Lower lobe of right lung (tissue), 2 donors: ENCODE measurements at places on chromosomes 7 and 10. TPM values are rescaled to one million over a fixed set of nuclear protein-coding genes. Genes with fewer than 3 reads are reported as not detected.

The ASB10 gene
- total RNA-seq, result not detected

The HOXA6 gene
- total RNA-seq, result 4.6 TPM

DNA sequence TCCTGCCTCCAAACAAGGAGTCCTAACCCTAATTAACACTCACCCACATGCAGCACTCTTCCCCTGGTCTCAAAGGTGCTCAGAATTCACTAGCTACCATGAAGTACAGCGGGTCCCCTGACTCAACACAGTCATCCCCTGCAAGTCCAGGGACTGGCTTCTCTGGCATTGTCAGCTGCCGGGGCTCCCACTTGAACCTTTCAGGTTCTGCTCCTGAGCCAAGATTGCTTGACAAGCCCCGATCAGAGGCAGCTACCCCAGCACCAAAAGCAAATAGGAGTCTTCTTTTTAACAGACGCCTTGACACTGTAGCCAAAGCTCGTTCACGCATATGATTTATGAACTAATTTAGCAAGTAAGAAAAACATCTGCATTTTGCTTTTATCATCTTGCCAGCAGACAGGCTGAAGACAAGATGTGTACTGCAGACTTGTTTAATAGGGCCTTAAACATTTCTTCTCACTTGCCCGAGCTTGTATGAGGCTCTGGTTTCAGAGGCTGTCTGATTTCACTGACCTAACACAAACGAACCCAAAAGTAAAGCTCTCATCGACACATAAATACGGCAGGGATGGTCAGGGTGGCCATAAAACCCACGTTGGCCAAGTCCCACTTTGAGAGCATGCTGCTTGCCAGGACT, 67.6 kb upstream of the ADAM12 start:
- no peak for DNase-seq

- DNase-seq, result no peak
Measured at GRCh38 chr10:90087197-90088023, 386.0 kb downstream of the KIF20B start.

DNA sequence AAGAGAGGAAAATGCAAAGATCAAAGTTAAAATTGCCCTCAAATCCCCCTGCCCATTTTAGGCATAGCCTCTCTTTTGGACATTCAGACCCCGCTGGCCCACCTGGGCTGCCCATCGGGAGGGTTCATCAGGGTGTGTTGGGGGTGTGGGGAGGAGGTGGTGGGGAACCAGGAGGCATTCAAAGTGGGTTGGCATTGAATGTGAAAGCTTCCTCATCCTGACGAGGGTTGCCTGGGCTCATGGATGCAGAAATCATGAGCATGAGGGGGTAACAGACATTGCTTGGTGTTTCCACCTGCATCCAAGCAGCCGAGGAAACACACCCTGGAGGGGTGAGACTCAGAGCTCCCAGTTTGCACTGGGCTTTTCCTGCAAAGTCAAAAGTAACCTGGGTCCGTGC, 20.6 kb downstream of the BTBD16 start:
- no peak for DNase-seq

DNA sequence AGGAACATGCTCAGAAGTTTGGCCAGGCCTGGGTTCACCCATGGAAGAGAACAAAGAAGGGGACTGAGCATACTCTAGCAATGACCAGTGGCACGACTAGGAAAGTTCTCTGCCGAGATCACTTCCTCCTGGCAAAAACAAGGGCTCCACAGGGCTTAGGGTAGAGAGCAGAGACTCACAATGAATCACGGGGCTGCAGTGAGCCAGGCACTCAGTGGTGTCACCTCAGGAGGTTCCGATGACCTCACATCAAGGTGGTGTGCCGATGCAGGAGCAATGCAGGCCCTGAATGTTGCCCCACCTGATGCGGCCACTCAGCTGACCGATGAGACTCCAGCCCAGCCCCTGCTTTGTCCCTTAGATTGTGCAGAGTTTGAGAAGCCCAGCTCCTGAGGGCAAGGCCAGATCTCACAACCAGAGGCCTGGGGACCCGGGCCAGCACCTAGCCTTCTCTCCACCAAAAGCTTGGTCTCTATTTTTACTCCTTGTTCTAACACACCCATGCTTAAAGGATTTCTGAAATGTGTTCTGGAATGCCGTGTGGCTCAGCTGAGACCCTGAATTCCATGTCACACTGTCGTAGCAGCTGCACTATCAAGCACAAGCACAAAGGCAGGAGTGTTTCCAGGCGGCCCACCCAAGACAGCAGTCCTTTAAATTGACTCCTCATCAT, 60.9 kb downstream of the COBL start:
- no peak for DNase-seq

DNA sequence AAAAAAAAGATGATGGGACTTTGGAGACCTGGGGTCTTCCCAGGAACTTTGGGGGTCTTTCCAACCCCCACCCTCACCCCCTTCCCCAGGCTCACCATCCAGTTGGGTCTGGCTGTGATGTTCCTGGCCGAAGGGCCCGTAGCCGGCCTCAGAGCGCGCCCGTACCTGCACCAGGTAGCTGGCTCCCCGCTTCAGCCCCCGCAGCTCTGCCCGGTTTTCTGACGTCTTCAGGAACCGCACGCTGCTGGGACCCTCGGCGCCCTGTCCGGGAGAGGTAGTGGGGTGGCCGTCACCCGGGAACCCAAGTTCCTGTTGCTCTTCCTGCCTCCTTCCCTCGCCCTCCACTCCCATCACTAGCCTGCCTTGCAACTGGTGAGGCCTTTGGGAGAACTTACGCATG, 10.2 kb downstream of the EPHB4 start:
- DNase-seq, result no peak
